Activated T-helper 1 cell treated with anti-CD3 and anti-CD28 coated beads, Interleukin-12 subunit alpha, Interleukin-12 subunit beta, Interleukin-2, Interleukin-4 antibody, amounts not matched to agents 30 ng/mL and 10 ng/mL and 1 ng/mL, durations not matched to agents 14 hours and 24 hours and 36 hours (primary cell): ENCODE measurements at places on chromosomes 16 and 17. TPM values are rescaled to one million over a fixed set of nuclear protein-coding genes. Genes with fewer than 3 reads are reported as not detected.
A peak's percentile ranks its signal among the peaks of the same experiment; 100 is the strongest.

Gene GOSR1
- total RNA-seq = 61.5 and 66.6 TPM in 2 replicates

Gene KLHDC4
- 85.6 and 93.7 TPM in 2 replicates for total RNA-seq

Gene ABCA3
- total RNA-seq = 9.0 and 10.0 TPM in 2 replicates

Gene CNTNAP4
- total RNA-seq = not detected in 2 replicates

Gene CDRT15
- not detected in 2 replicates for total RNA-seq

Gene HSPB9
- total RNA-seq = 0.10 TPM in 1 of 2 replicates, not detected in the other

Gene SLFN14
- 0.05 and 0.10 TPM in 2 replicates for total RNA-seq

DNA sequence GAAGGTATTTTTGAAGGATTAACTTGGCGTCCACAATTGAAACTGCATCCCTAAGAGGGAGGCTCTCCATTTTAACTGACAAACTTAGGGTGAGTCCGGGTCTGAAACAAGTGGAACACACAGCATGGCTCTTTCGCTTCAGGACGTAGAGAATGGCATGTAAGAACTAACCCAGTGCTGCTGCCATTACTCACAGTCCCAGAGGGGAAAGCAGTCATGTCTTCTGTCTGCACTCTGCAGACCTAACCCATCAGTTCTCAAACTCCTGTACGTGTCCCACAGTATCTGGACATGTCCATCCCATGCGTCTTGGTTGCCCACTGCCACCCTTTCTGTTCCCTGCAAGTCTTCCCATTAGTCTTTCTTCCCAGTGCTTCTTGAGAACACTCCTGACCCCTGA lies 563 bp downstream of the ST6GALNAC1 start:
- H3K27ac ChIP-seq = no peak overlapping the region
- peaks cover 6% of the 10 kb centered on the region for H3K4me1 ChIP-seq
- peak overlapping the region; percentile 53 for H3K4me3 ChIP-seq
- peaks cover 5% of the 10 kb centered on the region for H3K27me3 ChIP-seq
- peaks cover 3% of the 10 kb centered on the region for H3K36me3 ChIP-seq

- no peaks in the 10 kb centered on the region for H3K27me3 ChIP-seq
- H3K4me1 ChIP-seq = no peaks in the 10 kb centered on the region
- H3K4me3 ChIP-seq = no peak overlapping the region
- no peak for DNase-seq
Measured at GRCh38 chr17:71494062-71494855, 626.6 kb upstream of the SOX9 start.

DNA sequence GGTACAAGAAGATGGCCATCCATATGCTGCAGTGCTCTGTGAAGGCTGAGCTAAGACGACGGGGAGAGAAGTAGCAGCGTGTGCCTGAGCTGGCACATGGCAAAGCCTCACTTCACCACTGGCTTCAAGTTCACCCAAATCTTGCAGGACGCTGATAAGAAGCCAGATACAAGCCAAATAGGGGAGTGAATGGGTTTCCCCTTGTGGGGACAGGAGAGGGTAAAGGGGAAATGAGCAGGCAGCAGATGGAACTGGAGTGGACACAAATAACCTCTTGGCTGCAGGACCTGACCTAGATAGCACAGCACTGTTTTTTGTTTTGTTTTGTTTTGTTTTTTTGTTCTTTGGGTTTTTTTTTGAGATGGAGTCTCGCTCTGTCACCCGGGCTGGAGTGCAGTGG lies 21.0 kb upstream of the PITPNA start:
- H3K36me3 ChIP-seq = no peaks in the 10 kb centered on the region
- H3K4me3 ChIP-seq = no peak overlapping the region
- H3K27me3 ChIP-seq = no peaks in the 10 kb centered on the region
- no peaks in the 10 kb centered on the region for H3K4me1 ChIP-seq

DNA sequence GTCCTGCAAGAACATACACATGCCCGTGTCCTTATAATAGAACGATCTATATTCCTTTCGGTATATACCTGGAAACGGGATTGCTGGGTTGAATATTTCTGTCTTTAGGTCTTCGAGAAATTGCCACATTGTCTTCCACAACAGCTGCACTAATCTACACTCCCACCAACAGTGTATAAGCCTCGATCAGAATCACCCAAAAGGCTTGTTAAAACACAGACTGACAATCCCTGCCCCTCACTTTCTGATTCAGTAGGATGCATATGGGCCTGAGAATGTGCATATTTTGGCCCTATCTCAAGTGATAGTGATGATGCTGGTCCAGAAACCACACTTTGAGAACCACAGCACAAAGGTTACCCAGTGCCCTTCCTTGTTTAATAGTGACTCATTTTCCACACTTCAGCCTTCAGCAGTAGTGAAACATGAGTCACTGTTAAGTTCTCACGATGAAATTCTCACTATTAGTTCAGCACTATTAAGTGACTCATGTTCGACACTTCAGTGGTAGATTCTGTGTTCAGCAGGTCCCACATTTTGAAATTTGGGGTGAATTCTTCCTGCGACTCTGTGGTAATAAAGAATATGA lies 215.6 kb downstream of the GRIN2A start:
- no peak for DNase-seq
- no peak overlapping the region for H3K27ac ChIP-seq
- no peaks in the 10 kb centered on the region for H3K36me3 ChIP-seq
- no peaks in the 10 kb centered on the region for H3K4me1 ChIP-seq

GRCh38 chr16:70454222-70455034 lies at the start of gene FCSK:
Gene FCSK (plus strand): TSS chr16:70454595. CDS start chr16:70463191, 8,596 bp downstream.
- peaks cover 21% of the 10 kb centered on the region for H3K4me1 ChIP-seq
- DNase-seq = peak; percentile 52
- H3K27ac ChIP-seq = peak within 1 kb of the TSS; percentile 83
- no peaks in the 10 kb centered on the region for H3K36me3 ChIP-seq
- H3K27me3 ChIP-seq = no peaks in the 10 kb centered on the region

- no peaks in the 10 kb centered on the region for H3K4me1 ChIP-seq
- no peak overlapping the region for H3K4me3 ChIP-seq
- no peak overlapping the region for H3K27ac ChIP-seq
Measured at GRCh38 chr16:52545222-52545897, 1.6 kb downstream of the TOX3 start.

GRCh38 chr16:1344499-1344898 lies 7.2 kb downstream of the TSR3 start:
- no peak for DNase-seq
- no peak overlapping the region for H3K4me3 ChIP-seq
- H3K36me3 ChIP-seq = no peaks in the 10 kb centered on the region
- H3K4me1 ChIP-seq = peaks cover 15% of the 10 kb centered on the region
- no peak overlapping the region for H3K27ac ChIP-seq

- H3K4me1 ChIP-seq = no peaks in the 10 kb centered on the region
- no peak overlapping the region for H3K4me3 ChIP-seq
- H3K27ac ChIP-seq = no peak overlapping the region
- H3K27me3 ChIP-seq = no peaks in the 10 kb centered on the region
- no peak for DNase-seq
- no peaks in the 10 kb centered on the region for H3K36me3 ChIP-seq
Measured at GRCh38 chr17:53088481-53088880, 734.2 kb upstream of the KIF2B start.

GRCh38 chr16:47851146-47851545 lies 304.6 kb downstream of the ABCC12 start:
- no peaks in the 10 kb centered on the region for H3K4me1 ChIP-seq
- no peaks in the 10 kb centered on the region for H3K27me3 ChIP-seq
- H3K4me3 ChIP-seq = no peak overlapping the region
- no peak for DNase-seq

- DNase-seq = no peak
- H3K36me3 ChIP-seq = peaks cover 68% of the 10 kb centered on the region
- no peaks in the 10 kb centered on the region for H3K27me3 ChIP-seq
- H3K27ac ChIP-seq = peak overlapping the region; percentile 36
- H3K4me1 ChIP-seq = peaks cover 32% of the 10 kb centered on the region
Measured at GRCh38 chr16:68299571-68300453, 10.9 kb downstream of the SLC7A6OS start.

GRCh38 chr17:21452377-21453143 lies 76.4 kb downstream of the KCNJ12 start:
- no peak overlapping the region for H3K4me3 ChIP-seq
- H3K4me1 ChIP-seq = peaks cover 14% of the 10 kb centered on the region
- H3K36me3 ChIP-seq = no peaks in the 10 kb centered on the region
- peaks cover 22% of the 10 kb centered on the region for H3K27me3 ChIP-seq
- H3K27ac ChIP-seq = no peak overlapping the region

- no peak overlapping the region for H3K4me3 ChIP-seq
- DNase-seq = no peak
- H3K4me1 ChIP-seq = no peaks in the 10 kb centered on the region
- no peaks in the 10 kb centered on the region for H3K36me3 ChIP-seq
Measured at GRCh38 chr16:66701516-66701915, 5.0 kb upstream of the CMTM4 start.
